Activated naive CD8-positive, alpha-beta T cell treated with anti-CD3 and anti-CD28 coated beads for 36 hours (primary cell): ENCODE measurements at places on chromosomes 2 and 18. TPM values are rescaled to one million over a fixed set of nuclear protein-coding genes. Genes with fewer than 3 reads are reported as not detected.

GRCh38 chr2:239585422-239585821 is 184.6 kb upstream of the HDAC4 start:
- DNase-seq = no peak

LRATD1 gene
- not detected for total RNA-seq

DNA sequence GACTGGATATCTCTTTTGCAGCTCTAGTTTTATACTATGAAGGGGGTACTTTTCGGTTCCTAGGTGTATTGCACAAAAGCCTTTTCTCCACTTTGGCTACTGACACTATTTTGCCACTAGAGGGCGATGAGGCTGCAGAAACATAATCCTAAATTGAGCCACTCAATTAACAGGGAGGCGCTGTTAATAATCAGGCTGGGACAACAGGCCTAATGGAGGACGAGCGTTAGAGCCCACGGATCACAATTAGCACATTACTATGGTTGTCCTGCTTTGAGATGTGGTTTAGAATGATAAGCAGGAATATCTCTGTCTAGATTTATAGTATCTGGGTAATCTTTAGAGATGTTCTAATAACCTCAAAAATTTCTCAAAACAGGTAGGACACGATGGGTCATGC is 62.2 kb upstream of the PMAIP1 start:
- DNase-seq = peak; percentile 19

PLEKHH2 gene
- total RNA-seq = 0.89 TPM

- no peak for DNase-seq
These were observed 4.1 kb upstream of the YES1 start for GRCh38 chr18:816088-816653.

DNA sequence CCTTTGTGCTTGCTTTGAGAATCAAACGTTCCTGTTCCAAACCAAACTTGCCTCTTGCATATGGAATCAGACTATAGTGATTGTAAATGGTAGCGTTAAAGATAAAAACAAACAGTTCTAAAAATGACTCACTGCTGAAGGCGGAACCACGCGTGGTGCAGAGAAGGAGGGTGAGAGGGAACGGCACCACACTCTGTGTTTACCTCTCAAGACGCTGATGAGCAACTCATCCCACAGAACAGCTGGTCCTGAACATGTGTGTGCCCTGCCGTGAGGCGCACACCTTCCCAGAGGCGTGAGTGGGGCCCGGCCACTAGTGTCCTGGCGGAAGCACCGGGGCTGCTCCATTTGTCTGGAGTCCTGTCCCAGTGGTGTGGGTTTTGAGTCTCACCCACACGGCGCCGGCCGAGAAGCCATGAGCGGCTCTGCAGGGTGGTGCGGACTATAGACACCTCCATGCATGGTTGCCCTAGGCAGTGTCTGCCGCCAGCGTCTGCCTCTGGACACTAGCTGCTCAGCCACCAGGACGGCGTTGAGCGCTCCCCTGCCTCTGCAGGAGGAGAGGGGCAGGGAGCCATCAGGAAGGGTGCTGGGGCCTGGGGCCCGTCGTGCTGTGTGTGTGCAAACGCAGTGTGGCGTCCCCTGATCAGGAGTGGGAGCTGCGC is 52.1 kb downstream of the NFATC1 start:
- no peak for DNase-seq

GRCh38 chr2:55883829-55884228 is 39.8 kb downstream of the EFEMP1 start:
- no peak for DNase-seq

PER2 gene
- total RNA-seq = 15.3 TPM

GRCh38 chr2:147818741-147819140 is 26.1 kb upstream of the ACVR2A start:
- no peak for DNase-seq
